ENCODE measurements at places on chromosomes 11 and 22. TPM values are rescaled to one million over a fixed set of nuclear protein-coding genes. Genes with fewer than 3 reads are reported as not detected.

DNA sequence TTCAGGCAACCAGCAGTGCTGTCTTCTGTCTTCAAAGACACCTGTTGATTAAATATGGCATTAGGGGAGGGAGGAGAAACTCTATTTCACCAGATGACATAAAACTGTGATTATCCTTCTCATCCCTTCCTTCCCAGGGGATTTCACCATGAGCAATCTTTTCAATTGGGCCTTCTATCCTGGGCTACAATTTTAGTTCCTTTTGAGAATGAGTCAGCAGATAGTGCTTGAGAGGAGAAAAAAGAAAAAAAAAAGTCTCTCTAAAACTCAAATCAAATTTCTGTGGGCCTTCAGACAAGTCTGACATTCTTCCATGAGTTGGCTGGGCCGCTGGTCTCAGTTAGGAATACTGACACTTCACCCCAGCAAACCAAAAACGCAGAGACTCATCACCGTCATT is 7.2 kb downstream of the FLI1 start:
- DNase-seq: no peak

DNA sequence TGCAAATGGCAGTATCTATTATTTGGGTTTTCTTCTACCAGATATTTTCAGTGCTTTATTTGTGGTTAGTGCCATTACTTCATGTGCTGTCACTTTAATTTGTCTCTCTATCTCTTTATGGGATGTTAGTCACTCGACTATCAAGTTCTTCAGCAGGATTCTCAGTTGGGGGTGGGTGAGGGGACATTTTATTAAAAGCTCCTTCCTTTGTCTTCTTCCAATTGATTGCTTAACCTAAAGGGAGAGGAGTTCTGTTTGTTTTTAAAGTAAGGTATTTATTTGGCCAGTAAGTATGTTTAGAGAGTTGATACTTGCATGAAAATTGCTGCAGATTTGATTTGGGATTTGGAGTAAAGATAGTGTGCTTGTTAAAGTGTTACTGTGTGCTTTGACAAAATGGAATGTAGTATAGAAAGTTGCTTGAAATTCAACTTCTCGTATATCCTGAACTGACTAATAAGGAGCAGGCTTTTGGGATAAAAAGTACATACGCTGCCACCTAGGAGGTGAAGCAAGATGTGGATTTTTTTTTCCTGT is 10.3 kb downstream of the YAP1 start:
- no peak for DNase-seq

DNA sequence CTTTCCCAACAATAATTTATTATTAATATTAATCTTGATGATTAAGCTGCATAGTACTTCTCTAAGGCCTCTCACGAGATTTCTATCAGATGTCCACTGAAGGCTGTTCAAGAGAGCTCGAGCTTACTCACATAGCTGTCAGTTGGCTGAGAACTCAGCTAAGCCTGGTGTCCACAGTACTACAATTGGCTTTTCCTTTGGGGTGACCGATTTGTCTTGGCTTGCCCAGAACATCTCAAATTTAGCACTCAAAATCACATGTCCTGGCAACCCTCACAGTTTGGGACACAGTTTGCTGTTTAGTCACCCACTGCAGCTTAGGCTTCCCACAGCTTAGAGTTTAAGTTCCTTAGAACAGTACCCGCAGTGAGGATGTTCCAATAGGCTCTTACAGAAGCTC is 96.5 kb downstream of the LUZP2 start:
- no peak for DNase-seq

The MS4A6A gene
- 31.5 TPM for polyA plus RNA-seq

The TOMM22 gene
- 87.1 TPM for polyA plus RNA-seq
